ENCODE measurements at places on chromosomes 4 and X. TPM values are rescaled to one million over a fixed set of nuclear protein-coding genes. Genes with fewer than 3 reads are reported as not detected.

SH2D1A gene
- not detected for total RNA-seq

MAGED4B gene
- 33.7 TPM for total RNA-seq

EVC2 gene
- total RNA-seq, result 10.7 TPM

MUC7 gene
- not detected for total RNA-seq

MAP9 gene
- 2.1 TPM for total RNA-seq

SLC10A4 gene
- total RNA-seq, result not detected

SUPT20HL2 gene
- total RNA-seq, result not detected

ZFP42 gene
- not detected for total RNA-seq

PAGE1 gene
- total RNA-seq, result not detected
